ENCODE measurements at places on chromosomes 4 and X. TPM values are rescaled to one million over a fixed set of nuclear protein-coding genes. Genes with fewer than 3 reads are reported as not detected.

Gene GK
- 7.2 TPM for total RNA-seq

Gene NMU
- 7.3 TPM for total RNA-seq

Gene PWWP3B
- total RNA-seq = not detected

Gene FHIP1A
- total RNA-seq = 0.36 TPM

Gene FATE1
- not detected for total RNA-seq

Gene SERTM2
- total RNA-seq = not detected

Gene MAGEB2
- total RNA-seq = 0.78 TPM

Gene OPHN1
- 3.5 TPM for total RNA-seq

- no peak for DNase-seq
Observed at GRCh38 chrX:39504850-39505259, 592.9 kb downstream of the BCOR start.

DNA sequence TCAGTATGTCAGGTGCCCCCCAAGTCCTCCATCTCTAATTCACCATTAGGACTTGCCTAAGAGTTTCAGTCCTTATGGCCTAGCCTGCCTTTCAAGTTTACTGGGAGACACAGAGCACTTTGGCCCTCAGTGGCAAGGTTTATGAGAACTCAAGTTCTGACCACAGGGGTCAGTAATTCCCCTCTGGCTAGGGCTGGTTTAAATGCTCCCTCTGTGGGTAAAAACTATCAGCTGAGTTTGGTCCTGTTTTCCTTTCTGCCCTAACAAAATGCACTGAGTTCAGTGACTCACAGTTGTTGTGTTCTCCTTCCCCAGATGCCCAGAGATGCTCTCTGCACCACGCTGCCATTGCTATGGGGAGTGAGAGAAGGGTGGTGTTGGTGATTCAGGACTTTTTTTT lies 163.2 kb downstream of the RELL1 start:
- DNase-seq = peak; percentile 32

DNA sequence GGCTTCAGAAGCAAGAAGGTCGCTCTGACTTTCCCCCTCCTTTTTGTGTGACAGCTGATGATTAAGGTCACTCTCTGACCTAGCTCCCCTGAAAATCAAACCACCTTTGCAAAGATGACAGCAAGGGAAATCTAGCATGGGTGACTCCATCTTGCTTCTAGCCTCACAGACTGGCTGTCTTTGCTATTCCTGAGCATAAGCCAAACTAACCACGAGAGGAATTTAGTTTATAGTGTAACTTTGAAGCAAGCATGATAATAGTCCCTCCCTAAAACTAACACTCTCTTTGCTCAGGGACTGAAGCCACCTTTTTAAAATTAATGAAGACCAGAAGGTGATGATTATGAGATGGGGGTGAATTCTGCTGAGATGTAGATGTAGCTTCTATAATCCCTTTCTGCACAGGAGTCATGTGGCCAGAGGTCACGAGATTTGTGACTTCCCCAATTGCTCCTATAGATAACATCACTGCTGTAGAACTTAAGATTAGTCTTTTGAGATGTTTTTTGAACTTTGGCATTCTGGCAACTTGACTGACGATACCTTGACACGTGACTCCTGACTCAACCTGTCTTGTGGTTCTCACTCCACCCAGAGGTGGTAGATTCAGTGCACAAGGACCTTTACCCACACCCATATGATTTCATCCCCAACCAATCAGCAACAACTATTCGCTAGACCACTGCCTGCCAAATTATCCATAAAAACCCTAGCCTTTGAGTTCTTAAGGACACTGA lies 14.9 kb upstream of the PDE5A start:
- DNase-seq = no peak

GRCh38 chr4:185036019-185036418 lies 17.7 kb downstream of the HELT start:
- DNase-seq = no peak

DNA sequence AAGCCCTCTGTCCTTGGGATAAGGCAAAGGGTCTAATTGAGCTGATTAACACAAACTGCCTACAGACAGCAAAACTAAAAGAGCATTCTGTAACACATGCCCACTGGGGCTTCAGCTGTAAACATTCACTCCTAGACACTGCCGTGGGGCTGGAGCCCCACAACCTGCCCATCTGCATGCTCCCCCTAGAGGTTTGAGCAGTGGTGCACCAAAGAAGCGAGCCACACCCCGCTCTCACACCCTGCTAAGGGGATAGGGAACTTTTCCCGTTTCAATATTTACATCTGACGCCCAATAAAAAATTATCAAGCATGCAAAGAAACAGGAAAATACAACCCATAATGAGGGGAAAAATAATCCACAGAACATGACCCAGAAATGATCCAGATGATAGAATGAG lies 46.9 kb upstream of the HSD17B10 start:
- DNase-seq = peak; percentile 17

- no peak for DNase-seq
Observed at GRCh38 chr4:138851391-138852335, 163.9 kb upstream of the NOCT start.

DNA sequence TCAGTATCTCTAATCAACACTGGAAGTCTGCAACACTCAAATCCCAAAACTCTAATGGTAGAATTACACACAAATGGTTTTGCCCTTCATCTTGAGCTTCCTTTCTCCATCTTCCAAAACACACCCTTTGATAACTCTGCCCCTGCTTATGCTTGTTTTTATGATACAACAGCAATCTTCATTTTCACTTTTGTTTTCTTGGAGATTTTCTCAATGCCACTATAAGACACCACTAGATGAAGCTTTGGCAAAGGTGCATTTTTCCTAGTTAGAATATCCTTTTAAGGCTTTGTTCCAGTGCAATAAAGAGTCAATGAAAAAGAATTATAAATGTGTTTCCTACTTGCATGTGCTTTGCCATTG lies 472.4 kb upstream of the NWD2 start:
- no peak for DNase-seq

- peak; percentile 72 for DNase-seq
Observed at GRCh38 chrX:115017455-115017854, at the start of gene IL13RA2. Gene IL13RA2, minus strand, starts transcription at chrX:115017616. Its CDS starts 347 bp downstream, at chrX:115017269.

GRCh38 chr4:47915378-47915777 lies 995 bp upstream of the NFXL1 start:
- DNase-seq = no peak

- DNase-seq = peak; percentile 87
Observed at GRCh38 chrX:53281321-53281822, at the start of gene IQSEC2. Gene IQSEC2, minus strand, starts transcription at chrX:53281584.

GRCh38 chr4:149370785-149371420 lies 444.7 kb downstream of the IQCM start:
- DNase-seq = peak; percentile 47

GRCh38 chr4:51907006-51907669 lies 64.2 kb downstream of the DCUN1D4 start:
- DNase-seq = no peak

GRCh38 chrX:37434362-37434761 lies 85.2 kb downstream of the PRRG1 start:
- DNase-seq = no peak

GRCh38 chr4:26987191-26987590 lies 126.5 kb downstream of the STIM2 start:
- DNase-seq = no peak

- DNase-seq = no peak
Observed at GRCh38 chr4:150089732-150090131, 11.5 kb downstream of the DCLK2 start.

- no peak for DNase-seq
Observed at GRCh38 chr4:16785793-16786527, 112.5 kb downstream of the LDB2 start.

- DNase-seq = peak; percentile 34
Observed at GRCh38 chr4:6779667-6780565, 2.6 kb upstream of the KIAA0232 start.

DNA sequence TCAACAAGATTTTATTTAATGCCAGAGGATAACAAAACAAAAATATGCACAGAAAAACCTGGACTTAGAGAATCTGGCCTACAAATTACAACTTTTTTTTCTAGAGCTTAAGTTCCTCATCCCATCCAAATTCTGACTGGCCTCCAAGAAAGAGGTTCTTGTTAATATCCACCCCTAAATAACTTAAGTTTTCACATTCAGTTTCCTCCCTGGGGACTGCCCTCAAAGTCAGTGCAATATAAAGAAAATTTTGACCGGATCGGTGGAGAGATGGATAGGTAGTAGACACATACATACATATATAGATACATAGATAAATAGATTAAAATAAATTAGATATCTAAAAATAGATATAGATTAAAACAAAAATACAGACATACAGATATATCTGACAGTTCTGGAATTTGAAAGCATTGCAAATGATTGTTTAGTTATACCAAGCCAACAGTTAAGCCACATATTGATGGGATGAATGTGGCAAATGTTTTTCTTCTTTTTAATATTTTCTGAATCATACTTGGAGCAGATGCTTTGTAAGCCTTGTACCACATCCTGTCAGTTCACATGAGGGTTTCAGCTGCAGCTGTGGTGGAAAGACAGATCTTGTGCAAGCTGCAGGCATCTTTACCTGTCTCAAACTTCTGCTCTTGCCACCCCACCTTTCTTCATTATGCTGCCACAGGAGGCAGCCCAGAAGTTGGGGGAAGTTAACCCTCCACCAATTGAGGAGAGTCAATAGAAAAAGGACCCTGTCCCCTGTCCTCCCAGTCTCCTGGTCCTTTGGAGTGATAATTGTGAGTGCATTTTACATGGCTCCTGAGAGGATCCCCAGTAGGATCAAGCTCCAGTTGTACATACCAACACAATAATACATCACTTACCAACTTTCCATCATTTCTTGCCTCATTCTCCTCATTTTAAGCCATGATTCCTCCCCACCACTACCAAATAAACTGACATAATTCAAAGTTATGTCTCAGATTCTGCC lies 58.5 kb upstream of the PRDM8 start:
- DNase-seq = peak; percentile 55

DNA sequence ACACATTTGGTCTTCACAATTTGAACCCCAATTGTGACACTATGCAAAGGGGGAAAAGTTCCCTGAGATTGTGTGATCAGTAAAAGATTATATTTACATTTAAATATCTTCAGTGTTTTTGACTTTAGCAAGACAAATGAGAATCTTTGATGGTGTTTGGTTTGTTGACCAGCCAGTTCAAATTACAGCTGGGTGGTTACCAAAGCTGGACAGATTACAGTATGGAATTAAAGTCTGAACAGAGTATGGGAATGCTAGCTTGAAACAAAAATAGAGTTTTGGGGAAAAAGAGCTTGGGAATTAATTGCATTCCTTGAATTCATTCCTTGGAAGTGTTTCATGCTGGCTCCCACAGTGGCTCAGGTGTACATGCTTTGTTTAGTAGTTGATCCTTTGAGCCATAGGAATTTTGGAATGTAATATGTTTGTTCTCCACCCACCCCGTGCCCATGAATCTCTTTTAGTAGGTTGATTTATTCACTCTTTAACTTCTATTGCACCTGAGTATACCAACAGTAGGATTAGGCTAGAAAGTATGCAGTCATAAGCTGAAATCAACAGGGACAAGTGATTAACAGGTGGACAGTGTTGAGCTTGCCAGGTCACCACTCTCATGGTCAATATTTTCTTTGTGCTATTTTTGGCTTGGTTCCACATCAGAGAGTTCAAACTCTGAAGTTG lies 81.1 kb upstream of the HELT start:
- DNase-seq = no peak

- no peak for DNase-seq
Observed at GRCh38 chr4:152467101-152467500, 68.8 kb downstream of the FBXW7 start.
